ENCODE measurements at places on chromosomes 3 and 15. TPM values are rescaled to one million over a fixed set of nuclear protein-coding genes. Genes with fewer than 3 reads are reported as not detected.

Gene PDZRN3
- total RNA-seq = 15.0 TPM

- no peak for DNase-seq
Observed at GRCh38 chr3:97350971-97351370, 413.6 kb upstream of the ARL6 start.

Gene TGFBR2
- total RNA-seq = 71.6 TPM

DNA sequence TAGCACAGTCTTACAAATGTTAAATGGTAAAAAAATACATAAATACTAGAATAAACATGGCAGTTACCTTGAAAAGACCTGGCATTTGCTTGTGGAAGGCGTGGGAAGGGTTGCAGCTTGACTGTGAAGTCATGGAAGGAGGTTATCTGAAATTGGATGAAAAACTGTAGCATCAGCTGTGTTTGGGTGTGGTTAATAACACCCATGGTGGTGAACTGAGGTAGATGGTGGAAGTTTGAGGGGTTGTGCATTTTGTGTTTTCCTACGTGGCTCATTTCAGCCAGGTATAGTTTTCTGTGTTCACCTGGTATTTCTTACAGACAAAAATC is 46.5 kb downstream of the PSMD6 start:
- no peak for DNase-seq

Gene IQCF5
- not detected for total RNA-seq

Gene SPATA12
- not detected for total RNA-seq

Gene SIDT1
- not detected for total RNA-seq

GRCh38 chr3:55541016-55541415 is 53.9 kb upstream of the WNT5A start:
- no peak for DNase-seq

Gene TMEM44
- total RNA-seq = 13.7 TPM

DNA sequence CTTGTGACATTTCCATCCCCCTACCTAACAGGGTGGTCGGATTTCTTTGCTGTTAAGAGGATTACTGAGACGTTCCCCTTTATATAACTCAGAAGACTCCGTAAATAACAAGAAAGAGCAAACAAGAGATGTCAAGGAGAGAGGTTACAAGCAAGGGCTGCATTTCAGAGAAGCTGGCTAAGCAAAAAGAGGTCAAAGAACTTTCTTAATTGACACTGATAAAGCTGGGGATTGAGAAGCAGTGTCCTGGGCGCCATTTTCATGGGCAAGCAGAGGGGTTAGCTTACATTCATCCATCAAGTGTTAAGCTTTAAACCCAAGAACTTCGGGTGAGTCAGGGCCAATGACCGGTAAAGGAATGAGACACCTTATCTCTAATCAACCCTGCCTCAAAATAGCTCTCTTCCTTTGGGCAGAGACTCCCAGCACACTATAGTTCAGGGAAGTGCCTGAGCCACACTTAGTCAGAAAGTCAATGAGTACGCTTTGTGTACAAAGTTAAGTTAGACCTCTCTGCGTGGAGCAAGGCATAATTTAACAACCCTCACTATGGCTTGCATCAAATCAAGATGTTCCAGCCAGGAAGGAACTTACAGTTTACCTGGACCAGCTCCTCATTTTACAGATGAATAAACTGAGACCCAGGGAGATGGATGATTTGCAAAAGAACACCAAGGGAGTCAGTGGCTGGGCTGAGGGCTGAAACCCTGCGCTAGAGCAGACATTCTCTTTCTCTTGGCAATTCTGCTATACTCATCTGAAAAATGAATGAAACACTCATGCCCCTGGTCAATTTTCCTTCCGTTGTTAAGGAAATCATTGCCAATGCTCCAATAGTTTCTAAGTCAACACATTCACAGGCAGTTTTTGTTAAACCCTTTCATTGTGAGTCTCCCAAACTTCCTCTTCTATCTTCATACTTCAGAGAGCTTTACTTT is 44.6 kb downstream of the CCNL1 start:
- DNase-seq = peak; percentile 77

Gene KCNAB1
- total RNA-seq = not detected

Gene RAD51
- 15.9 TPM for total RNA-seq

- no peak for DNase-seq
Observed at GRCh38 chr3:151178208-151178845, 24.7 kb downstream of the GPR171 start.

- DNase-seq = no peak
Observed at GRCh38 chr3:179961703-179962078, 75.0 kb downstream of the PEX5L start.

DNA sequence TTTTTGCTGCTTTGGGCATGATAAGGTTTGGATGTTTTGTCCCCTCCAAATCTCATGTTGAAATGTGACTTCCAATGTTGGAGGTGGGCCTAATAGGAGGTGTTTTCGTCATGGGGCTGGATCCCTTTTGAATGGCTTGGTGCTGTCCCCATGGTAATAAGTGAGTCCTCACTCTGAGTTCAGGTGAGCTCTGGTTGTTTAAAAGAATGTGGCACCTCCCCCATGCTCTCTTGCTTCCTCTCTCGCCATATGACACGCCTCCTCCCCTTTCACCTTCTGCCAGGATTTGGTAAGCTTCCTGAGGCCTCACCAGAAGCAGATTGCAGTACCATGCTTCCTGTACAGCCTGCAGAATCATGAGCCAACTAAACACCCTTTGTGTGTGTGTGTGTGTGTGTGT is 255.5 kb downstream of the EPHB1 start:
- DNase-seq = no peak

DNA sequence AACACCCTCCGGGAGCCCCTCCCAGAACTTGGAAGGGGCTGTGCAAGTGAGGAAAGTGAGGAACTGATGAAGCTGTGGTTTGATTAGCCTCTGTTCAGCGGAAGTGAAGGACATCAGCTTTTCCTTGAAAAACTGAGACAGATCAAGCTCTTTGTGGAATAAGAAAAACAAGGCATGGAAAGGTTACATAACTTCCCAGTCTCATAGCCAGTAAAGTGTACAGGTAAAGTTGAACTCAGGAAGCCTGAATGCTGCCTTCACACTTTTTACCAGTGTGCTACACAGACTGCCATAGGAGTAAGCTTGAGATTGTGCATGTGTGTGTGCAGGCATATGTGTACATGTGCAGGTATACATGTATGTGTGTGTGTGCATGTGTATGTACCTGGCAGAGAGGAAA is 293.2 kb downstream of the FGF12 start:
- DNase-seq = no peak

DNA sequence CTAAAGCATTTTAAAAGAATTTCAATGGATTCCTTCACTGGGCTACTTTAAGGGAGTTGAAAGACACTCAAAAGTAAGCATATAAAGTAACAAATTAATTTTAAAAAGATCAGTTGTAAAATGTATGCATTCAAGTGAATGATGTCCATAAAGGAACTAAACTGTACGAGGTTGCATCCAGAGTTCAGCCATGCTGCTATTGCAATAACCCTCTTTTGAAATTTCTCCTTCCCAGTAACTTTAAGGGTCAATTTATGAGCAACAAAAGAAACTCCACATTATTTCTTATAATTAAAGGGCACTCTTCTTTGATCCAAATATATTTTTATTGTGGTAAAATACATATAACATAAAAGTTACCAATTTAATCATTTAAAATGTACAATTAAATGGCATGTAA is 22.9 kb downstream of the BTLA start:
- no peak for DNase-seq

Gene GANC
- 28.1 TPM for total RNA-seq

DNA sequence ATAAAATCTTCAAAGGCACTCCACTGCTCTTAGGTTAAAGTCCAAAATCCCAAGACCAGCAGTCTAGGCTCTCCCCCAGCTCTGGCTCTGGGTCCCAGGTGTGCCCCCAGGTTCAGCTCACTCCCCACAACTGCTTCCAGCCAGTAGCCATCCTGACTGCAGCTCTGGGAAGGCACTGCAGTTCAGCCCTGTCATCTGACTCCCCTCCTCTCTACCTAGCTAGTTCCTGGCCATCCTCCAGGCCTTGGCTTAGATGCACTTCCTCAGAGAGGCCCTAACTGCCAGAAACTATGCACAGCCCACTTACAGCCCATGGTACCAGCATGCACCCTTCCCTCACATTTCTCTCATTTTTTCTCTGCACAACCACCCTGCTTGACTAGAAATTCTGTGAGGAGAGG is 25.5 kb downstream of the TBC1D2B start:
- no peak for DNase-seq

DNA sequence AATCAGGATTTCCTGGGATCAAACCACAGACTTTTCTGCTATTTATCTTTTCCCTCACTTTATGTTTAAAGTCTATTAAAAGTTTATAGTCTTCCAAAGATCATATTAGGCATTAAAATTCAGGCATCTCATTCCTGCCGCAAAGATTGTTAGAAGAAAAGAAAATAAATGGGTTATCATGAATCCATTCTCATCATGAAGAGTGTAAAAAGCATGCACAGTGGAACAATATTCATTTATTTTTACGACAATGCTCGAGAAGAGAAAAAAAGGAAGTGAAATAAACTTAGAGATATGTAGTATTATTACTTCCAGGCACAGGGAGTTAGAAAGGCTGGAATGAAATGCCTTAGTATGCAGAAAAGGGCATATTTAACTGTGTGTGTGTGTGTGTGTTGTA is 213.7 kb upstream of the PLSCR5 start:
- DNase-seq = no peak

GRCh38 chr3:193237030-193237429 is 4.0 kb upstream of the PLAAT1 start:
- DNase-seq = no peak

DNA sequence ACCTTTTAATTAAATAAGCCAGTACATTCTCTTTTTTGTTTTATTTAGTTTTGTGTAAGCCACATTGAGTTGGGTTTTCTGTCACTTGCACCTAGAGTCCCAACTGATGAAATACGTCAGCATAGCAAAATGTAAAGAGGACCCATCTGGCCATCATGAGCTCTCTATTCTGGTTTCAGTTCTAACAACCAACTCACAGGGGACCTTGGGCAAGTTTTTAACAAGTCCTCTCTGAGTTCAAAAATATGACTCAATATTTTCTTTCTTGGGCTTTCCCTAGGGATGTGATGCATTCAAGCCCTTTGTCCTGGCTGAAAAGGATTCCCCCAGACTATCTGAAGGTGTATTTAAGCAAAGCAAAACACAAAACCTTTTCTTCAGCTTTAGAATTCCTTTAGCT is 32.9 kb downstream of the PLCH1 start:
- no peak for DNase-seq

DNA sequence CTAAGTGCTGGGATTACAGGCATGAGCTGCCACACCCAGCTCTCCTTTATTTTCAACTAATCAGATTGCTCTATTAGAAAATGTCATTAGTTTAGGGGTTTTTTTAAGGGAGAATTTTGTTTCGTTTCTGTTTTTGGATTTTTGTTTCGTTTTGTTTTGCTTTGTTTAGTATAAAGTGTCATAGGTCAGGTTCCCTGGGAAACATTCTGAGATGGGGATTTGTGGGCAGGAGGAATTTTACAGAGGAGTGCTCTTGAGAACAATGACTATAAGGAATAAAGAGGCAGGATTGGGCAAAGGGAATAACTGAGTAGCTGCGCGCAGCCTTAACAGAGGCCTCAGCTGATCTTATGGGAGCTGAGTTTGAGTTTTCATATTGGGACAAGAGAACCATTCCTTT is 86.8 kb upstream of the NR2F2 start:
- no peak for DNase-seq

Gene CTDSPL
- total RNA-seq = 34.4 TPM

DNA sequence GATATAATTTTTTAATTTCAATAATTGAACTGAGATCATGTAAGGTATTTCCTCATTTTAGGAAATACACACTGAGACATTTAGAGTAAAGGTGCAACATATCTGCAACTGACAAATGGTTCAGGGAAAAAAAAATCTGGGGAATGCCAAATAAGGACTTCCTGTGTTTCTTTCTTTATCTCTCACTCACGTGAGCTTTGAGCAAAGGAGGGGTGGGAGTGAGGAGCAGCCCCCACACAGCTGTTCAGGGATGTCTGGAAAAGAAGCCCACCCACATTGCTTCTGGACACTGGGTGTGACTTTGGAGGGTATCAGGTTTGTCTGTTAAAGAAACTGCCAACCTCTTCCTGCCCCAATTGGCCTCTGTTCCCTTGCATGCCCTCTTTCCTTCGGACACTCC is 5.6 kb upstream of the TP63 start:
- DNase-seq = no peak

DNA sequence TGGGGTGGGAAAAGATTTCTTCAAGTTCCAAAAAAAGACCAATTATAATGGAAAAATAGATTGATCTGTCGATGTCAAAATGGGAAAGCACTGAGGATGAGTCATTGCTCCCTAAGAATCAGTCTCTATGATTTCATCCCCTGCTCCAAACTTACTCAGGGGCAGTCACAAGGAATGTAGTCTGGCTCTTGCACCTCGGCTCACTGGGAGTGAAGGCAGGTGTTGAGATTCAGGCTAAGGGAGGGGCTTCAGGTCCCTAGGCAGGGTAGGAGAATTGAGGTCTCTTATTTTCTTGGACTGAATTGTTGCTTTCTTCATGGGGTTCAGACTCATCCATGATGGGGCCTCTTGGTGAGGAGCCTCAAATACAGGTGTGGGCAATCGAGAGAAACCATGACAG is 14.2 kb downstream of the ESYT3 start:
- DNase-seq = no peak

Gene ASB14
- total RNA-seq = not detected

GRCh38 chr3:152197937-152198336 is 70.8 kb upstream of the MBNL1 start:
- DNase-seq = no peak
